Effector CD4-positive, alpha-beta T cell (primary cell): ENCODE measurements at places on chromosomes 13 and 19.

GRCh38 chr19:48244281-48244680, 11.4 kb downstream of the CARD8 start:
- DNase-seq: peak; percentile 28

DNA sequence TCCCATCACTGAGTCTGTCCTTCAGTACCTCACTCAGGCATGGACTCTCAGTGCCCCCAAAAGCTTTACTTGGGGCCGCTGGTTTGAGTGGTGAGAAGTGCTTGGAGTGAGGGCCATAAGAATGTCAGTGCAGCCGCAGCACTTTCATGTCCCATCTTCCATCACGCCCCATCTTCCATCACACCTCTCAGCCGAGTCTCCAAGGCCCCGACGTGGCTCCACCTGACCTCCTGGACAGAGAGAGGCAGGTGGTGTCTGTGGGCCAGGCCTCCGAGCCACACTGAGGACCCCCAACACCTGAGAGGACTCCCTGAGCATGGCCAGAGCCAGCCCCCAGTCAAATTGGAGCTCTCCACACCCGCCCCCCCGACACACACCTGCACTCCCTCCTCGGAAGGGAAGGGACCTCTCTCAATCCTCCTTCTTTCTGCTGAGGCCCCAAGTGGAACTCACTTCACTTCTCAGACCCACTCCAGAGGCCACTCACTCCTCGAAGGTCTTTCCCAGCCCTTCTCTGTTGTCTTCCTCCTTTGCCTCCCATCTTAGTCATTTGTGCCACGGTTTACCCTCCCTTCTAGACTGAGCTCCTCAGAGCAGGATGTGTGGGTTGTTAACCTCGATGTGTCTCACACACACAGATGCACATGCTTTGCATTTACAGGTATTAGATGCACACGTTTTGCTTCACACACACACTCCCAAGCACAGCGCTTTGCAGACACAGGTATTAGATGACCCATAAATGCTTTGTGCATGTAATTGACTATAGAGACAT, 65.7 kb upstream of the ATP12A start:
- DNase-seq: no peak

DNA sequence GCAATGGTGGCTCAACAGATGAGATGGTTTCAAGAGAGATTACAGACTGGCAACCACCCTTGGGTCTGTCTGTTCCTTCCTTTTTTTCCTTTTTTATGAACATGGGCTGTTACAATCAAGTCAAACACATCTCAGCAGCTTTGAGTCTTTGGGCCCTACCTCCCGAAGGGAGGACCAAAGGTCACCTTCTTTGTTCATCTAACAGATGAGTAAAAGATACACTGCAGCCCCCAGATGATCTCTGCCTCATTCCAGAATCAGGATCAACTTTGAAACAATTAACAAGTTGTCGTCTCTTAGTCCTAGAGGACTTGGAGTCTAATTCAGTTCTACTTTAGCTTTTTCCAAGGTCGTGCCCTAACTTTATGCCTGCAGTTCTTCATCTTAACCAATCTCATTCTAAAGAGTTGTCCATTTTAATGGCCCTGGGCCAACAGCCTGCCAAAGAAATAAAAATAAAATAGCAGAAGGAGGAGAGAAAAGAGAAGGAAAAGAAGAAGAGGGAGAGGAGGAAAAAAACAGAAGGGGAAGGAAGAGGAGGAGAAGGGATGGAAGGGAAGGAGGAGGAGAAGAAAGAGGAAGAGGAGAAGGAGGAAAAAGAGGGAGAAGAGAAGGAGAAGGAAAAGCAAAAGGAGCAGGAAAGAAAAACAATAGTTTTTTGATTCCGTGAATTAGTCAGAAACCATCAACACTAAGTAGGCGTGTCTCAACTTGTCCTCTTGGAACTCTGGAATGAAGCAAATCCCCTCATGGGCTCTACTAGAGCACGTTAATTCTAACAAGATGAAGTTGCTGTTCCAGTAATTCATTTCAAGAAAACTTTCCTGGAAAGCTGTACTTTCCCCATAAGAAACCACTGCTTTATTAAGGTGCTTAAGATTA, 281.2 kb downstream of the FOXO1 start:
- no peak for DNase-seq

DNA sequence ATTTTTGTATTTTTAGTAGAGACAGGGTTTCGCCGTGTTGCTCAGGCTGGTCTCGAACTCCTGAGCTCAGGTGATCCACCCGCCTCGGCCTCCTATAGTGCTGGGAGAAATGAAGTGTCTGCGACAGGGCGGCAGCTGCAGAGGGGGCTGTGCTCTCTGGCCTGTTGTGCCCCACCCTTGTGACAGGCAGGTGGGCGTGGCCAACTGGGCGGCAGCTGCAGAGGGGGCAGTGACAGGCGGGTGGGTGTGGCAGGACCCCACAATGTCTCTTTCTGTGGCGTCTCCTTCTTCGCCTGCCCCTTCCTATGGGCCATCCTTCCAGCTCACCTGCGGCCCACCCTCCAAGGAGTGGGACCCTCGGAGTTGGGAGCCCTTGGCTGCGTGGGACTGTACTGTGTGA, 11.8 kb downstream of the STK11 start:
- no peak for DNase-seq

DNA sequence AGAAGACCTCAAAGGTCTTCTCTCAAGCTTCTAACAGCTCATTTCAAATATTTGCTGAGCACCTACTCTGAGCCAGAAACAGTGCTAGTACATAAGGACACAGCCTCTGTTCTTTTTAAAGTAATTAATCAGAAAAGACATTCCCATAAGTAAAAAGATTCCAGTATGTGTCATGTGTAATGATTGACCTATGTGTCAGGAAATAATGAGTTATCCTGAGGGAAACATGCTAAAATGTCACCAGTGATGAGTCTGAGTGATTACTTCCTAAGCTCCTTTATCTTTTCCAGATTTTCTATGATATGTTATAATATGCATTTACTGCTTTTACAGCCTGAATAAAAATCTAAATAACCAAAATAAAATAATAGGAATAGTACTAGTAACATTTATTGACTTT, 107.6 kb downstream of the SLC25A15 start:
- DNase-seq: no peak

GRCh38 chr19:16673231-16673630, 12.3 kb downstream of the TMEM38A start:
- no peak for DNase-seq

- DNase-seq: no peak
Observed at GRCh38 chr19:54319049-54319448, 6.1 kb upstream of the LILRA5 start.

GRCh38 chr13:73399347-73400216, 340.8 kb downstream of the KLF5 start:
- no peak for DNase-seq

GRCh38 chr13:108742701-108743451, 113.5 kb downstream of the MYO16 start:
- DNase-seq: no peak

DNA sequence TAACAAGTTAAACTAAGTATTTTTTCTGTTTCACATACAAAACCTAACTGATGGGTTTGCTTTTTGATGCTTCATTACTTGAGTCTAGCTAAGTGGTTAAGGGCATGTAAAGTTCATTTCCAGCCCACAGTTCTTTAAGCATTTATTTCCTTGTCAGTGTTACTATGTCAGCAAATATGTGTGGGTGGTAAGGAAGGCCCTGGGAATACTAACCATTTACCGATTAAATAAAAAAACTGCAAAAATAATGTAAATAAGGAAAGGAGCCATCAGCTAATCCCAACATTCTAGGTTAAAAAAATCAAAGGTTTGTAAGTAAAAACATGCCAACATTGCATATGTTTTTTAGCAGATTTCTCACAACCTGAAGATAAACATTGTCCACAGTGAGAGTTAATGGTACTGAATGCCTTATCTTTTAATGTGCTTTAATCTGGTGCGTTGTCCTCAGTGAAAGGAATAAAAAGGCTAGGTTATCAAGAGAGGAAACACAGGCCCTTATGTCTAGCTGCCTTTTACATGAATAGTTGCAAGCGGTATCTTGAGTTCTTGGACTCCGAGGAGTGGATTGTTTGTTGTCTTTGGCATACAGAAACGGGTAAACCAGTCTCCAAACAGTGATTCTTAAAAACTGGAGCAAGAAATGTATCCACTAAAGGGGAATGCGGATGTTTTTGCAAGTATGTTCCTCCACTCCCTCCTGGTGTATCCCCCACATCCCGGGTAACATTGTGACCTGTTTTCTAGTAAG, 949.6 kb upstream of the SLC10A2 start:
- DNase-seq: no peak

DNA sequence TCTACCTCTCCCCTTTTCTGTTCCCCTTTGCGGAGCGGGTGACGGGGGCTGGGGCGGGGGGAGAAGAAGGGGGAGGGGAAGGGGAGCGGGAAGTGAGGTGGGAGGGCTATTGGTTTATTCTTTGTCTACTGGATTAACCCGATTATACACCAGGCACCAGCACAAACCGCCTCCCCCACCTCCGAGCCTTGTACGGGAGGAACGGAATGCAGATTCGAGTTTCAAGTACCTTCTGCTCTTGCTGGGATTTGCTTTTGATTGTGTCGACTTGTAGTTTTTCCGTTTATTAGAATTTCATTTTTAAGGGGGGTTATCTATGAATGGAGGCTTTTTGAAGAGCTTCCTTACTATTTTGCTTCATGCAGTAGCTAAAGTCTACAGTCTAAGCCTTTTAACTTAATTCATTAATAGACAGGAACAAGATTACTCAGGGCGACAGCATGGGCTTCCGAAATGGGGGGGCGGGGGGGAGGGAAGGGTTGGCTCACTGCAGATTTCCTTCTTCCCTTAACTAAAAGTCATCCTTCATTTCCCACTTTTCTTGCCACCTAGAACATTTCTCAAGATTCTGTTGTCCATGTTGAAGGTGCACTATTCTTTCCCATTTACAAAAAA, 937 bp upstream of the SPRY2 start:
- DNase-seq: no peak

- no peak for DNase-seq
Observed at GRCh38 chr19:45564131-45564780, 20.3 kb downstream of the OPA3 start.

- DNase-seq: peak; percentile 8
Observed at GRCh38 chr13:44576351-44577235, 463 bp upstream of the TSC22D1 start.

- DNase-seq: no peak
Observed at GRCh38 chr19:2866495-2867024, 575 bp upstream of the ZNF556 start.
